ENCODE measurements at places on chromosomes 2 and 18. TPM values are rescaled to one million over a fixed set of nuclear protein-coding genes. Genes with fewer than 3 reads are reported as not detected.

The ZNF804A gene
- total RNA-seq: 3.3 TPM

The PLCL1 gene
- 0.18 TPM for total RNA-seq

The SKA1 gene
- total RNA-seq: 13.9 TPM

The IL1B gene
- 3.6 TPM for total RNA-seq

The TMEM178A gene
- 0.18 TPM for total RNA-seq

The PKDCC gene
- 55.6 TPM for total RNA-seq
